SW 1271 (cell line): ENCODE measurements at places on chromosomes 3 and 15.

GRCh38 chr15:94235646-94236045, 4.3 kb downstream of the MCTP2 start:
- DNase-seq: no peak

- DNase-seq: no peak
Observed at GRCh38 chr15:57436961-57437360, 60.7 kb downstream of the CGNL1 start.

- DNase-seq: no peak
Observed at GRCh38 chr3:58355179-58355578, 22.5 kb downstream of the PXK start.

DNA sequence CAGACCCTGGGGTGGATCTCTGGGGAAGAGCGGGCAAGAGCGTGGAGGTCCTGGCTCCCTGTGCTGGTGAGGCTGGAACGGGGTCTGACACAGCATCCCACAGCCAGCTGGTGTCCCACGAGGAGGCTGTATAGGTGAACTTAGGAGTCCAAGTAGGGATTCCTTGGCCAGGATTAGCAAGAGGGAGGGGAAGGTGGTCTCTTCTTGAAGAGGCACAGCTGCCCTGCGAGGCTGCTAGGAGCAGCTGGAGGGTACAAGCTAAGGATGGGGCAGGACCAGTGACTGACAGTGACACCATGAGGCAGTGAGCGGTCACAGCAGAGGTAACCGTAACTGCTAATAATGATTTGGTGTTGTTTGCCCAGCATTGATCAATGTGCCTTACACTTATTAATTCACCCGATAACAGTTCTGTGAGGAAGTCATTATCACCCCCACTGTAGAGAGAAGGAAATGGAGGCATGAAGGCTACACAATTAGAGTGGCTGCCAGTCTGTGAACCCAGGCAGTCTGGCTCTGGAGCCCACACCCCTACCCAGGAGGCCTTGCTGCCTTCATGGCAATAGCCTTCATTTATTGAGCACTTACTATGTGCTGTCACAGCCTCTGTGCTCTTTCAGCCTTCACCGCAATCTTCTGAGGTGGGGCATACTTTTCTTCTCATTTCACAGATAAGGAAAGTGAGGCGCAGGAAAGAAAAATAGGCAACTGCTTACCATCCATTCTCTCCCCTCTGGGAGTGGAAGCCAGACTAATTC, 59.4 kb downstream of the TMEM44 start:
- DNase-seq: no peak

DNA sequence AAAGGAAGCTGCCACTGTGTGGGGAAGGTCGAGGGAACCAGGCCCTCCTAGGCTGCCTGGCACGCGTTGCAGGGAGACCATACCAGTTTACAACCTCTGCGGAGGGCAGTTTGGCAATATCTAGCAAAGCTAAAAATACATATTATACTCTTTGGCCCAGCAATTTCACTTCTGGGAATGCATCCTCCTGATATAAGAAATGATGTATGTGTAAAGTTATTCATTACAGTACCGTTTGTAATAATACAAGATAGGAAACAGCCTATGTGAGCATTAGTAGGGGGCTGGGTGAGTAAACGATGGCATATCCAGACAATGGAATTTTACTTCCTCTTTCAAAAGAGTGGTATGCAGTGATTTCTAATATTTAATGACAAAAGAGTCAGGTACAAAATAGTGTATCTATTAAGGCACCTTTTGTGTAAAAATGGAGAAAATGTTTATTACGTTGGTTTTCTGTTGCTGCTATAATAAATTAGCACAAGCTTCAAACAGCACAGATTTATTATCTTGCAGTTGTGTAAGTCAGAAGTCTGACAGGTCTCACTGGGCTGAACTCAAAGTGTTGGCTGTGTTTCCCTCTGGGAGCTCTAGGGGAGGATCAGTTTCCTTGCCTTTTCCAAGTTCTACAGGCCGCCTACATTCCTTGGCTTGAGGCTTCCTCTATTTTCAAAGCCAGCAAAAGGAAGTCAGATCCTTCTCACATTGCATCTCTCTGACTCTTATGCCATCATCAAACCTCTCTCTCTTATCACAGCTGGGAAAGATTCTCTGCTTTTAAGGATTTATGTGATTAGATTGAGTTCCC, 9.0 kb downstream of the APOD start:
- no peak for DNase-seq

DNA sequence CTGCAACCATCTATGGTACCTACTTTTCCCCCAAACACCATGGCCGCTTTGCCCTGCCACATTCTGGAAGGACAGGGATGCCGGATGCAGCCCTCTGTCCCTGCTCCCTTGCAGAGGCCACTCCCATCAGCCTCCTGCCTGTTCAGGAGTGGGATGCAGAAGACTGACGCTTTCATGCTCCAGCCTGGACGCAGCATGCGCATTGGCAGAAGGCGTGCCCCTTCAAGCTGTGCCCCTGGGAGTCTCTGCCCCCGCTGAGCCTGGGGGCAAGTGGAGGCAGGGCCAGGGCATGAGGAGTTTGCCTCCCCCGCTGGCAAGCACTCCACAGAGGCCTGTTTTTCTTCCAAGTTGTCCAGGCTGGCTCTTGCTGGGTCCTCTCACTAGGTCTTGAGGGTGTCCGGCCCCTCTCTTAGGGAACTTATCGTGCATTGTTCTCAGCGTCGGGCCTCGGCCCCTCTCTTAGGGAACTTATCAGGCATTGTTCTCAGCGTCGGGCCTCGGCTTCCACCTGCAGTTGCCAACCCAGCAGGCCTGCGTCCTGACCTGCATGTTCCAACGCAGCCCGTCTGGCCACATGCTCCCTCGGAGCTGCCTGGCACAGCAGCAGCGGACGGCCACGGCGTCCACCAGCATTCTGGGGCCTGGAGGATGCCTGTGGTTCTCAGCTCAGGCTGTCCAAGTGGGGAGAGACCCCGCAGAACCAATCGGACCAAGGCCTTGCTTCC, 14.6 kb upstream of the SNRPA1 start:
- no peak for DNase-seq

GRCh38 chr15:46344915-46345314, 710.1 kb downstream of the SQOR start:
- DNase-seq: no peak
